ENCODE measurements at places on chromosomes 12 and 14.

DNA sequence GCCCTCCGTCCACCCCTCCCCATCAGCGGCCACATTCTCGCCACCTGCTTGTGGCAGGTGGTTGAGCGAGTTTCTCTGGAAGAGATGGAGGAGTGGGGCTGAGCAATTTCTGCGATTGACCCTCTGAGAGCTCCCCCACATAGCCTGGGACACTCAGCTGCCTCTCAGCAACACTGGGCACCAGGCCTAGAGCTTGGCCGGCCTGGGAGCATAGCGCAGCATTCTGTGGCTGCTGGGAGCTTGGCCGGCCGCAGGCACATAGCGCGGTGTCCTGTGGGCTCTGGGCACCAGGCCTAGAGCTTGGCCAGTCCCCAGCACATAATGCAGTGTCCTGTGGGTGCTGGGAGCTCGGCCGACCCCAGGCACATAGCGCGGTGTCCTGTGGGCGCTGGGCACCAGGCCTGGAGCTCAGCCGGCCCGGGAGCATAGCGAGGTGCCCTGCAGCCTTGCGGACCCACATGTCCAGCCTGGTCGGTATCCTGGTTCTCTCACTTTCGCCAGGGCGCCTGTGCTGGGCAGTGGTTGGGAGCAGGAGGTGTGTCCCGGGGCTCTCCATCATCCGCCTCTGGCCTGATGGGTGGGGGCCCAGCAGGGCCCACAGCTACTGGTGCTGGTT, 43.8 kb downstream of the LRCOL1 start:
- DNase-seq = no peak

DNA sequence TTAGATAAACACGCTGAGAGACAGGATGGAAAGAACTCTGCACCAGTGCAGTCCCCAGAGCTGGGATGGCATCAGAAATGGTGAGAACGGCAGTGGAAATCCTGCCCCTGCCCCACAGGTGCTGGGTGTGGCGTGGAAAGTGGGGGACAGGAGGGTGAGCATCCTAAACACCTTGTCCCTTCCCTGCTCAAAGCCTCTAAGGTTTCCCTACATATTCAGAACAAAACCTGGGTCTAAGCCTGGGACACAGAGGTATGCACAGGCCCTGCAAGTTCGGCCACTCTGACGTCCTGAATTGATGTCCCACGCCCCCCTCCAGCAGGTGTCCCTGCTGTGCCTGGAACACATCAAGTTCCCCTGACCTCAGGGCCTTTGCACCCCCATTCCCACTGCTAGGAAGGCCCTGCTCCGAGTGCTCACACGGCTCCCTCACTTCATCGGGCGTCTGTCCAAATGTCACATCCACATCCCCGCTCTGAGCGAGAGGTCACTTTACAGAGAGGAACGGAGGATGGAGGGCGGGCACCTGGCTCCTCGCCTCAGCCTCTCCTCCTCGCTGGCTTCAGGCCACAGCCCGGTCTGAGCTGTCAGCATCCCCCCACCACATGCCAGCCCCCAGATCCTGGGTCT, 38.5 kb upstream of the SFSWAP start:
- DNase-seq = no peak

DNA sequence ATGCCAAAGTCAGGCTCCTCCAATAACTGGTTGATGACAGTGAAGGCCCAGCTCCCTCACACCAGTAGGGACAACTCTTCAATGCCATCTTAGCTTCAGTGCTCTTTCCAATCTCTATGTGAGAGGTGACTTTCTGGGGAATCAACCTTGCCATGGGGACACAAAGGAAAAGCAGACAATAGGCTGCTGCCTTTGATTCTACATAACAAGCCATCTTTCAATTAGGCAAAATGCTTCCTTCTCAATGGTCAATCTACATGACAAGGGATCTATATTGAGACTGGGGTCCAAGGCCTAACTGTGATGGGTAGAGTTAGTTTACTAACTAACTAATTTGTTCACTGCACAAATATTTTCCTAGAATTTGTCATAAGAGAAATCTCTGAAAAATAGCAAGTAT, 1417.5 kb upstream of the SEL1L start:
- no peak for DNase-seq

DNA sequence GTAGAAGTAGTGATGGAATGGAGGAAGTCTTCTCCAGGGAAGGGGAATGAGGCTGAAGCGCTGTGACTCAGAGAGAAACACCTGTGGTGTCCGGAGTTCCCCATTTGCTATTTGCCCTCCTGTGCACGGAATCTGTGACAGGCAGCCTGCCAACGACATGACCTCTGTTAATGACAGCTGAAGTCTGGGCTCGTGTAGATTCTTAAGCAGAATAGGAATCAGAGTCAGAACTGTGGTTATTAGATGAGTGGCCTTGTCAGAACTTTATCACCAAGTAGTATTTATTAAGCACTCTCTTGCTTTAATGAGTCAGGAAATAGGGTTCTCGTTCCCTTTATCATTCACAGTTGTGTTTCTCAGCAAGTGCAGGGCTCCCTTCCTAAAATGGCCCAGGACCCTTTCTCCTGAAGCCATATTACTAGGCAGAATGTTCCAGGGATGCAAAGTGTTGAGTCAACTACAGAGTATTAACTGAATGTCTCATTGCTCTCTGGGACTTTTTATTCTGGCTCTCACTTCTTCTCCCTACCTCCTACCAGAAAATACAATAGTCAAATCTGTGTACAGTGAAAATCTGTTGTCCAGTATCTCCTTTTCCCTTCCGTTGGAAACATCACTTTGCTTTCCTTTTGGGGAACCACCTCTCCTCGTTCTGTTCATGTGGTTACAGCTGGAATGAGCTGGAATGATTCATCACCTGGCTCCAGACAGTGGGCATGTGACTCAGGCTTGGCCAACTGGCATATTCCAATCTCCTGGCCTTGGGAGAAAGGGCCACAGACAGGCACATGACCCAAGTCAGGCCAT, 77.8 kb upstream of the MAX start:
- no peak for DNase-seq

- no peak for DNase-seq
Measured at GRCh38 chr12:53664936-53665335, 10.9 kb downstream of the ATP5MC2 start.

DNA sequence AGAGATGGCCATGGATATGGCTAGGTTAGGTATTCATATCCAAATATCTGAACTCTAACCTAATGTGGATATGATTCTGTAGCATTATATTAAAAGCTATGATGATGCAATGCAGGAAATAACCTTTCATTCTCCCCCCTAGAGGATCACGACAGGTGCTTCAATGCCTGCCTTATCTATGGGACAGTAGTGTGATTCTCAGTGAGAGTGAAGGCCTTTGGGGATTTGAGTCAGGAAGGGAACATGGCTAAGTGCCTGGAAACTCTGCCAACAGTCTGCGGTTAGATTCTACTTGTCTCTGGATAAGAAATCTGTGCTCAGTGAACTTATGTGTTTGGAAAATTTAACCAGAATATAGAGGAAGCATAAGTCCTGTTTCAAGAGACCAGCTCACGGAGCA, 81.8 kb downstream of the SLC38A1 start:
- no peak for DNase-seq

All from cerebellar nuclear complex (tissue), 1 donor.